IMR-90 (cell line): ENCODE measurements at places on chromosomes 11 and 22.

DNA sequence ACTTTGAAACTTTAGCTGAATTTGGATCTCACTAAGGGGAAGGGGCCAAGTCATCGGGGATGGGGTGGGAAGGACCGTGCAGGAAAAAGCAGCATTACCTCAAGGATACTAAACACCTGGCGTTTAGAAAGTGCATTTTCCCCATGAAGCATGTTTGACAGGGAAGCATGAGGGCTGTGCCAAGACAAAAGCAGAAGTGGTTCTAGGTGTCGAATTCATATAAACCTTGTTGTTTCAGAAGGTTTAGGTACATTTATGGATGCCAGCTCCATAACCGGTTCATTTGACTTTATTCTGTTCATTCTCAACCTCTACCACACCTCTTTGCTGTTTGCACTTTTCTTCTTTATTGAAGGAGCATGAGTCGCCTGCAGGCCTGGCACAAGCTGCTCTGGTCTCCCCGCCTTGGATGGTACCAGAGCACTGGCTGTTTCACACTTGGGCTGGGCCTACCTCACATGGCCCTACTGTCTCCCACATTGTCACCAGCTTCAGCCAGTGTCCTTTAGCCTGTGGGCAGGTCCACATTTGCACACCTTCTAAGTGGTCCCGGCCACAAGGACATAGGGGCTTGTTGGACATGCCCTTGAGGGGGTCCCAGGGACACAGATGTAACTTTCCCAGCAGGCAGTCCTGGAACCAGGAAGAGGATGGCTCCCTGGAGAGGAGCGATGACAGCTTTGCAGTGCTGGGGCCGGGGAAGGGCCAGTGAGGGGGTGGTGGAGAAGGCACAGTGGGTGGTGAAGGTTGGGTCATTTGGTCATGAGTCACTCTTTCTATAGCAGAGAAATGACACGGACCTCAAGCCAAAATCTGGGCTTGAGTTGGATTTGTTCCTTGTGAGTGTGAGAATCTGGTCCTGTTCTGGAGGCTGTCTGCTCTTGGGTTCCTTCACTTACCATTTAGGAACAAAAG is 3.2 kb upstream of the ST14 start:
- no peak for DNase-seq

DNA sequence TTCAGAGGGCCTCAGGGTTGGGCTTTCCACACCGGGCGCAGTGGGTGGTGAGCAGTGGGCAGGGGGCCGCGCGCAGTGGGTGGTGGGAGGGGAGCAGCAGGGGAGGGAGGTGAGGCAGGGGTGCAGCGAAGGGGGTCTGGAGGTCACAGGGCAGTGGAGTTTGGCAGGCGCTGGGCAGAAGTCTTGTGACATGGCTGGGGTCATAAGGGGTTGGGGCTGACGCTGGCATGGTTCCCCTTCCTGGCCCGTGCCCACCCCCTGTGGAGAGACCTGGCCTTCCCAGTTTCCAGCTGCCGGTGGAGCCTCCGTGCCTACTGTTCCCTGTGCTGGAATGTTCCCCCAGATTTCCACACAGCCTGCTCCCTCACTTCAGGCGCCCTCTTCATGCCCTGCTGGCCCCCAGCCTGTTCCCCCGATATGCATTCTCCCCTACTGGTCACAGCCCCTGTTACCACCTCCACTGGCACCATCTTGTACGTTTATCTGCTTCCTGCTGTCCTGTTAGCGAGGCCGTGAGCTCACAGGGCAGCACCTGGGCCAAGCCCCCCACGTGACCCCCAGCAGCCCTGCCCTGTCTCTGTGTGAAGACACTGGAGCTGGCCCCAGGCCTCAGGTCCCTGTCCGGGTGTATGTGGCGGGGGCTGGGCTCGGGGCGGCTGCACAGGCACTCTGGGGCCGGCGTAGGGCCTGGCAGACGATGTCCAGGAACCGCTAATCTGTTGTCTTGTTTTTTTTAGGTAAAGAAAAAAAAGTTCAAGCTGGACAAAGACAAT is 111.6 kb downstream of the KCNQ1OT1 start:
- DNase-seq: no peak

DNA sequence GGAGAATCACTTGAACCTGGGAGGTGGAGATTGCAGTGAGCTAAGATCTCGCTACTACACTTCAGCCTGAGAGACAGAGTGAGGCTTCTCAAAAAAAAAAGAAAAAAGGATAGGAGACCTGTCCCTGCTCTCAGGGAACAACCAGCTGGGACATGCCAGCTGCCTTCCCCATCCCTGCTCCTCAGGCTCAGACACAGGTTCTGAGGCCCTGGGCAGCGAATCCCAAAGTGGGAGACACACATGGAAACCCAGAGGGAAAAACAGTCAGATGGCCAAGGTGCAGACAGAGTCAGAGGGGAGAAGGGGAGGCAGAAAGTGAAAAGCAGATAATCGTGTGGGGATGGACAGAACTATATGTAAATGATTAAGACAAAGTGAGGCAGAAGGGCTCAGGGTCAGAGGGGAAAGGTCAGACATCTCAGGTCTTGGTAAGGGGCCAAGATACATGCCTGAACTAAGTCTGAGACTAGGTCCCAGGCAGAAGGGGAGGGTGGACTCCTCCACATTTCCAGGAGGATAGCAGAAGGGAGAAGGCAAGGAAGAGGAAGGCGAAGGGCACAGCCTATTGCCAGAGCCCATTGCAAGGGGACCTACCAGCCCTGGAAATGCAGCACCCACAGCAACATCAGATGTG is 14.2 kb downstream of the STARD10 start:
- no peak for DNase-seq

DNA sequence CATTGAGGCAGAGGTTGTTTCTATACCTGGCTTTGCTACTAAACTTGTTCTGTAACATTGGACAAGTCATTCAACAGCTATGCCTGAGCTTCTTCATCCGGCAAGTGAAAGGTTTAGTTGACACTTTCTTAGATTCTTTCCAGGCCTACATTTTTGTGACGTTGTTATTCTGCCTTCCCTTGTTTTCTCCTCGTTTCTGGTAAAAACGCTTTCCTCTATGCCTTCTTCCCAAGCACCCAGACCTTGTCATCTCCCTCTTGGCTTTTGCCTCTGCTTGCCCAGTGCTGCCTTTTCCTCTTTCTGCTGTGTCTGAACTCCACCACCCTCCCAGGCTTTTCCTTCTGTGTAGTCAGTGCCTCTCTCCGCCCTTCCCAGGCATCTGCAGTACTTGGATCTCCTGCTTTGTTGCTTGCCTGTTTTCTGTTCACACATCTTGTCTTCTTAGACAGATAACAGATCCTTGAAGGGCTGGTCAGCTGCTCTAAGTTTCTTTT is 1.4 kb upstream of the AMOTL1 start:
- no peak for DNase-seq

- peak; percentile 84 for DNase-seq
Observed at GRCh38 chr11:13207665-13208594, 69.7 kb upstream of the BMAL1 start.

- no peak for DNase-seq
Observed at GRCh38 chr11:68053117-68053516, 14.3 kb downstream of the TCIRG1 start.

DNA sequence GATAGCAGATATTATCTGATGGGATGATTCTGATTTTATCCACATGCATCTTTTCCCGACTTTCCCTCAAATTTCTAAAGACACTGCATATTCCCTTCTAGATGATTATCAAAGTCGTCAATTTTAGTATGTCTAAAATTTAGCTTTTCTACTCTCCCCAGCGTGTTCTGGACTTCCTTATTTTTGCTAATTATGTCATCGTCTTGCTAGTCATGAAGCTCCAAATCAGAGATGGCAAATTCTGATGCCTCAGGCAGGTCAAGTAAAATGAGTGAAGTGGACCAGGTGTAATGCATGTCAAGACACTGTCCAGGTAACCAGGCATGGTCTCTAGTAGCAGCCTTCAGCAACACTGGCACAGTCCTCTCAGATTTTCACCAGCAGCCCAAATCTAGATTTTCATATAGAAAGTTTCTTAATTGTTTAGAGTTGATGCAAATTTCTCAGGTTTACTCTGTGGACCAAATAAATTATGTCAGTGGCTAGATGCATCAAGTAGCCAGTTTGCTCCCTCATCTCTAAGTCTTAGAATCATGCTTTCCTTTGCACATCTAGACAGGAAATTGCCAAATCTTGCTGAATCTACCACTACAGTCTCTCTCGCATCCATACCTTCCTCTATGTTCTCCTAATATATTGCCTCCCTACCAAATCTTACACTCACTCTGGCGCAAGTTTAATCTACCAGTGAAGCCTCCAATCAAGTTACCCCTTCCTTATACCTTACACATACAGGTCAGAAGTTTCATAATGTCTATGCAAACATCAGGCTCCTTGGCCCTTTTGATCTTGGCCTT is 10.6 kb downstream of the HSD17B12 start:
- no peak for DNase-seq

GRCh38 chr11:45451766-45452440 is 165.8 kb upstream of the SYT13 start:
- peak; percentile 5 for DNase-seq

DNA sequence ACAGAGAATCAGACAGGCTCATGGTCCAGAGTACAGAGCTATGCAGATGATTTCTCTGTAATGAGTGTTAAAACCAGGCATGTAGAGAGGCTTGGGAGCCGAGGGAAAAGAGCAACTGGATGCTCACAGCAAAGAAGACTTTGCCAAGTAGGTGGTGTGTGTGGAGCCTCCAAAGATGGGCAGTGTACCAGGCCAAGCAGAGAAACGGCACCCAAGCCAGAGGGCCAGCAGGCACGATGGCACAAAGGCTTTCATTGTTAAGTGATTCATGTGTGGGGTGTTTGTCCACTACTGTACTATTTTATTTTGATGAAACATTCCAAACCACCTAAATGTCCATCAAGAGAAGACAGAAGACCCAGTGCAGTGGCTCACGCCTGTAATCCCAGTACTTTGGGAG is 11.1 kb downstream of the RANGAP1 start:
- DNase-seq: no peak

DNA sequence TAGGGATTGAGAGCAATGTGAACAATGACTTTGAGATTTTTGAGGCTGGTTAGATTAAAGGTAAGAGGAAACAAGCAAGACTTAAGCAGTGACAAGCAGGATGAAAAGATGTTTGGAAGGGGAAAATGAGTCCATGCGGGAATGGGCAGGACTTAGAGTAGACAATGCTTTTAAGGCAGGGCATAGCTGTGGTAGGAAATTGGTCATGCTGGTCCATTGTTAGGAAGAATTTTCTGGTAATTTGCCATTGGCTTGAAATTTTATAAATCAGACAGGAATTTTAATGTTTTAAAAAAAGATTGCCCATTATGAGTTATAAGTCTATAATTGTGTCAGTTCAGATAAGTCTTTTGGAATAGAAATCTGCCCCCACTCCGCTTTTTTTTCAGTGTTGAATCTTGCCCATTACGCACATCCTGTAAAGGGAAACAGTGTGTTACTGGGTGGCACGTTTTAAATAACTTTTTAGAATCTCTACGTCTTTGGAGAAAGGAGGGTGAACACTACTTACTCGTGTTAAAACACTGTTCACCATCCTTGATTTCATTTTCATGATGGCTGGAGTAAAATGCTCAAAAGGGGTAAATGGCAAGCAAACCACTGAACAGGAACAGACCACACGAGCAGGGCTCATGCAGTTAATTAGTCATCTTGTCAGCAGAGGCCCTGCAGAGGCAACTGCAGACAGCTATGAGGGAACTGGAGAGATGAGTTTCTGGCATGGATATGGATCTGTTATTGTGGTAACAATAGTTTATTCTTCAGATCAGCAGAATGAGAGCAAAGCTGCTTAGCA is 25.0 kb downstream of the SWAP70 start:
- peak; percentile 81 for DNase-seq

GRCh38 chr11:66243782-66244535 is 24.5 kb upstream of the RAB1B start:
- DNase-seq: no peak

DNA sequence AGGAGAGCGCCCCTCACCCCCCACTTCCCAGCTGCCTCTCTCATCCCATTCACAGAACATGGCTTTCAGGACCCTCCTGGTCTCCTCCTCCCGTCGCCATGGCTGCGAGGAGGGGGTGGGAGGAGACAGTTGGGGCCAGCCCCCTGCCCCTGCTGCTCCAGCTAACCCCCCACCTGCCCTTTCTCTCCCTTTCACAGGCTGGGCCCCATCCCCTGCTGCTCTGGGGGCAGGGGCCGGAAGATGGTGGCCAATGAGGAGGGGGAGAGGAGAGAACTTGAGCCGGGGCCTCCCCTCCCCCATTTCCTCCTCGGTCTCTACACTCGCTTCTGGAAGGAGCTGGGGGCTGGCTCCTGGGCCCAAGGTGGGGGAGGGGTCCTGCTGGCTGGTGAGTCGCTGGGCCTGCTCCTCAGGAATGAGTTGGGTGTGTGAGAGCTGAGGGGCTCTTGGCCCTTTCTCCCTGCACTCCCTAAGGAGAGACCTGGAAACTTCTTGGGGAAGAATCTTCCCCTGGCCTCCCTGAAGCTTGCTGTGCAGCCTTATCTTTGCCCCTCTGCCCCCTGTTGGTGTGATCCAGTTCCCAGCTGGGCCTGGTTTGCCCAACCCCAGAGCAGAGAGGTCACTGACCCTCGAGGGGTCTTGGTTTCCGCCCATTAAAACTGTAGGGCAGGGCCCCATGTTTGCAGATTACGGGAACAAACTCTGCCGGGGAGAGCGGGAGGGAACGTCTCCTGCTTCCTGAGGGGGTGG is 10.2 kb downstream of the YPEL4 start:
- peak; percentile 57 for DNase-seq

DNA sequence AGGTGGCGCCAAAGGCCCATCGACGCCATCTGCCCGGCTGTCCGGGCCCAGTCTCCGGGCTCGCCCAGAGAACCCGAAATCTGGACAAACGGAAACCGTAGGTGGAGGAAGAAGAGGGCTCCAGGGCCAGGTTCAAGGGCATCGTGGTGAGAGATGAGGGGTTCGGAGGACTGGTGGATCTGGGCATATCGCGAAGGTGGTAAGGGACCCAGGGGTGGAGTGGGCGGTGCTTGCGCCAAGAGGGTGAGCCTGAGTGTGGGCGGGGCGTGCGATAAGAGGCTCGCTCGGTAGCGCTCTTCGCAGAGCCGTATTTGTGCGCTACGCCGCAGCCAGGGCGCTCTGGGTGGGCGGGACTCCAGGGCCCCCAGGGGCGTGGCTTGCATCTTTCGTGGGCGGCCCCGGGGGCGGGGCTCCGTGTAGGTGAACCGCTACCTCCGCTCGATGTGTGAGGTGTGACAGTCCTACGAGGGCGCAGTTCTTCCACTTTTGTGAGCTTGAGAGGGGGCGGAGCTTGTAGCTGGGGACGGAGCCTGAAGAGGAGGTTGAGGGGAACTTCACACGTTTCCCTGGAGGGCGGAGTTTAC is 4.8 kb downstream of the CD248 start:
- peak; percentile 89 for DNase-seq

GRCh38 chr22:50229370-50229769 is 15.5 kb downstream of the TUBGCP6 start:
- no peak for DNase-seq

- DNase-seq: no peak
Observed at GRCh38 chr11:59676205-59676604, 7.4 kb upstream of the PATL1 start.
